Retina (tissue), 1 donor: ENCODE measurements at places on chromosomes 2 and 18.

- no peak for DNase-seq
Measured at GRCh38 chr2:66862885-66863650, 428.1 kb downstream of the MEIS1 start.

DNA sequence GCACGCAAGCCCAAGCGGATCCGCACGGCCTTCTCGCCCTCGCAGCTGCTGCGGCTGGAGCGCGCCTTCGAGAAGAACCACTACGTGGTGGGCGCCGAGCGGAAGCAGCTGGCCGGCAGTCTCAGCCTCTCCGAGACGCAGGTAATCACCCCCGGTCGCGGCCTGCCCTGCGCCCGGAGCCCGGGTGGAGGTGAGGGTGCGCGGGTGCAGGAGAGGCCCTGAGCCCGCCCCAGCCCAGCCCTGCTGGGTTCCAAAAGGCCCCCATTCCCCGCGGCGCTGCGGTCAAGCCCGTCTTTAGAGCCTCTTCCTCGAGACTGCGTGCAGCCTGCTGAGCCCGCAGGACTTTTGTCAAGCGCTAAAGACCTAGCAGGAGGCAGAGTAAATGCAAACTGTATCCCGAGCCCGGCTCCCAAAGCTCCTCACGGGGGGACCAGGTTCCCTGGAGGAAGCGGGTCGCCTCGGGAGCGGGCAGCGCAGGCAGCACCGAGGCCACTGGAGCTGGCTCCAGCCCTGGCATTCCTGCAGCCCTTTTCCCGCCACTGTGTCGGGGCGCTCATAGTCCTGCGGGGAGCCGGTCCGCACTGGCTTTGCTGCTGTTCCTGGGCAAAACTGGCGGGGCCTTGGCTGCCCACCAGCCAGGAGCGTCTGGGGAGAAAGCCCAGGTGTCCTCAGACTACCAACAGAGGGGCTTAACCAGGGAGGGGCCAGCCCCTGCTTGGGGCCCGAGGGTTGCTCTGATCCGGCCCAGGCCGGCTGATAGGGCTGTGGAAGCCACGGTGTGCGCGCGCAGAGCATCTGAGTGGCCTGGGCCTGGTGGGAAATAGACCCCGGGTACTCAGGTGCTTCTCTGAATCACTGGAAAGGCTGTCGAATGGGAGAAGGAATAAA is 7.3 kb downstream of the EMX1 start:
- peak; percentile 75 for DNase-seq

DNA sequence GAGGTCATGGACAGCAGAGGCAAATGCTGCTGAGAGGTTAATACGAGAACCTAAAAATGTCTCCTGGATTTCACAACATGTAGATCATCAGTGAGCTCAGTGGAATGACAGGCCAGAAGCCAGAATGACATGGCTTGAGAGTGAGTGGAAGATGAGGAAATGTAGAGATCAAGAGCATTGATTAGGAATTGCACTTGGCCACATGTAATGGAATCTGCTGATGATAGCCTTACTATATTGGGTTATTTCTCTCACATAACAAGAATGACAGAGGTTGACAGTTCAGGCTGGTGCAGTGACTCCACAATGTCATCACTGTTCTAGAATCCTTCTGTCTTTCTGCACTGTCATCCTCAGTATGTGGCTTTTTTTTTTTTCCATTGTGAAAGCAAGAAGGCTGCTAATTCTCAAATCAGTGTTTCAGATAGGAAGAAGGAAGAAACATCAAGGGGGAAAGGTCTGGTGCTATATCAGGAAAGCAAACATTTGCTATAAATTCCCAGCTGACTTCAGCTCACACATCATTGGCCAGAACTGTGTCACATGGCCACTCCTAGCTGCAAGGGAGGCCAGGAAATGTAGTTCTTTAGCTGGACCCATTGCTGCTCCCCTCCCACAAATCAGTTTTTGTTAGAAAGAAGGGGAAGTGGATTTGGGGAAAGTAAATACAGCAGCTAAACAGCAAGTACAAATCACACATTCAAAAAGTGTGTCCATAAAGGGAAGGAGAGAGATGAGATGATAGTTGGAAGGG is 127.2 kb downstream of the FAM161A start:
- DNase-seq, result no peak

GRCh38 chr2:48254839-48255238 is 275.1 kb upstream of the STON1 start:
- DNase-seq, result no peak

GRCh38 chr18:24982831-24983230 is 369.1 kb downstream of the ZNF521 start:
- no peak for DNase-seq

DNA sequence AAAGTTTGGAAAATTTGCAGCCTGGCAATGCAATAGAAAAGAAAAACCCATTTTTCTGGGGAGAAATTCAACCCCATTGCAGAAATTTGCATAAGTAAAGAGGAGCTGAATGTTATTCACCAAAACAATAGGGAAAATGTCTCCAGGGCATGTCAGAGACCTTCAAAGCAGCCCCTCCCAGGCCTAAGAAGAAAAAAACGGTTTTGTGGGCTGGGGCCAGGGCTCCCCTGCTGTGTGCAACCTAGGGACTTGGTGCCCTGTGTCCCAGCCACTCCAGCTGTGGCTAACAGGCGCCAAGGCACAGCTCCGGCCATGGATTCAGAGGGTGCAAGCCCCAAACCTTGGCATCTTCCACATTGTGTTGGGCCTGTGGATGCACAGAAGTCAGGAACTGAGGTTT is 224.5 kb downstream of the TXNL1 start:
- no peak for DNase-seq

DNA sequence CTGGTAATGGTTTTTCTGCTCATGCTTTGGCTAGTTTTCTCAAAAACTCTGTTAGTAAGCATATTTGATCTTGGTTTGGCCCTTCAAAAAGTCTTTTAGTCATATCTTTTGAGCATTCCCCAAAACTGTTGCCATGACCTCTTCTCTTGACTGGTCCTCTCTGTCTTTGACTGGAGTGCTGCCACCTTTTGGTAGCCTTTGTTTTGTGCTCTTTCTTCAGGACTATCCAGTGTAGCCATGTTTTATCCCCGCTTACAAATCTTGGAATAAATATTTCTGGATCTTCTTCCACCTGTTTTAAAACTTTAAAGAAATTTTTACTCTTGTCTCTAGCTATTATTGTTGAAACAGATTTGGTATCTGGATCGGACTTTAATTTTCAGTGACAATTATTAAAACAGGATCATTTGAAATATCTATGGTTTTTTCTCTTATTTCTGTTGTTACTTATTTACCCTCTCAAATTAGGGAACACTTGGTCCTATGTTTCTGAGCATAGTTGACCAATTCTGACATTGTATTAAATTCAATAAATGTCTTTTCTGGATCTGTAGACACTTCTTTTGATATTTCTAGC is 965 bp upstream of the ELOA2 start:
- DNase-seq, result no peak

DNA sequence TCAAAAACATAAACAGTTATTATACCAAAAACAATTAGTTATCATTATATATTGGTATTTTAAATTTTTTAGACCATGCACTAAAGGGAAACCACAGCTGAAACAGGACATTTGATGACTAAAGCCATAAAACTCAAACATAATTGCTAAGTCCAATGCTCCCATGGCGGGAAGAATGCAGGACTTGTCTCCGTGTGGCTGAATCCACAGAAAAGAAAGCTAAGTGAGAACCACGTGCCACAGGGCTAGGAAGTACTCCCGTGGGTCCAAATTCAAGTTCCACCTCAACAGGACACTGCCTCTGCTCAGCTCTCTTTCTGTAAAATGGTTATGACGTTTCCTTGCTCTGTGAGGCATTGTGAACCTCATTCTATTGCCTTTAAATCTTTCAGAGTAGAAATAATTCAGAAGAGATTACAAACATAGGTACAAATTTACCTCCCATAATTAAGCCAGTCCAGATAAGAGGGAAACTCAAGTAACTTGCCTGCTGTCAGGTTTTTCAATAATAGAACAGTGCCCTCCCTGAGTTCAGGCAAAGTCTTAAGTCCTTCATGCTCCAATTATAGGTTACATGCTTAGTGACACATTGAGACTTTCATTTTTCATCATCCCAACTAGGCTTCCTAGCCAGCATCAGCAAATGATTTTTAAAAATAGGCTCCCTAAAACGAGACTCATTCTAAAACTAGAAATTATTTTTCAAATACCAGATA is 36.7 kb downstream of the FTCDNL1 start:
- no peak for DNase-seq

DNA sequence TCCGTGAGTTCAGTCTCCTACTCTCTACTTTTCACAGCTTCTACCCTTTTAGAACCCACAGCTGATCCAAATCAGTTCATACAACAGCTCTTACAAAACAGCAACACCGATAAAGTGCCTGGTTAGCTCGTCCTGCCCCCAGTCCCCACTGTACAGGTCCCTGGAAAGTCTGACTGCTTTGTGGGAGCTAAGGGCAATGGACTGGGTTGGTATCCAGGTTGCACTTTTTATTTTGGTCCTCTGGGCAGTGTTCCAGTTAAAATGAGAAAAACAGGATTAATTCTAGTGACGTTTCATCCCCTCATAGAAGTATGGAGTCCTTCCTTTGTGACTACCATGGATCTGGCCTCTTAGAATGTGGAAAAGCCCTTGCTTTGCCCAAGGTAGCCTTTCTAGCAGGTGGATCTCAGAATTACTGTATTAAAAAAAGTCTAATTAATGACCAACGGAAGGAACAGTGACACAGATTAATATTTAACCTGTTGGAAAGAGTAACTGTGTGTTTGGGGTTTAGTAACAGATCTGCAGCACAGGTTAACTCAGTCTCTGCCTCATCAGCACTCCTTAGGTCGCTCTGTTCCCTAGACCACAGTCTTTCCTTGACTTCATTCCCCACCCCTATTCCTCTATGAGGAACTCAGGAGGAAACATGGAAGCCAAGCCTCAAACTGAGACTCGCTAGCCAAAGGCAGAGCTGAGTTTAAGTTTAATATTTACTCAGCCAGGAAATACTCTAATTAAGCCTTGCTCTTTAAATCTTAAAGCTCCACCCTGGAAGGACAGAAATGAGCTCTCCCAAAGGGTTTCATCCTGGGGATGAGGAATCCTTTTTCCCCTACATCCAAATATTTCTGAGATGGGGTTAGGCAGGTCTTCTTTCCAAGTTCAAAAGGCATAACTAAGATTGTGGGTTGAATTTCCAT is 52.8 kb upstream of the ITGA6 start:
- DNase-seq, result no peak

DNA sequence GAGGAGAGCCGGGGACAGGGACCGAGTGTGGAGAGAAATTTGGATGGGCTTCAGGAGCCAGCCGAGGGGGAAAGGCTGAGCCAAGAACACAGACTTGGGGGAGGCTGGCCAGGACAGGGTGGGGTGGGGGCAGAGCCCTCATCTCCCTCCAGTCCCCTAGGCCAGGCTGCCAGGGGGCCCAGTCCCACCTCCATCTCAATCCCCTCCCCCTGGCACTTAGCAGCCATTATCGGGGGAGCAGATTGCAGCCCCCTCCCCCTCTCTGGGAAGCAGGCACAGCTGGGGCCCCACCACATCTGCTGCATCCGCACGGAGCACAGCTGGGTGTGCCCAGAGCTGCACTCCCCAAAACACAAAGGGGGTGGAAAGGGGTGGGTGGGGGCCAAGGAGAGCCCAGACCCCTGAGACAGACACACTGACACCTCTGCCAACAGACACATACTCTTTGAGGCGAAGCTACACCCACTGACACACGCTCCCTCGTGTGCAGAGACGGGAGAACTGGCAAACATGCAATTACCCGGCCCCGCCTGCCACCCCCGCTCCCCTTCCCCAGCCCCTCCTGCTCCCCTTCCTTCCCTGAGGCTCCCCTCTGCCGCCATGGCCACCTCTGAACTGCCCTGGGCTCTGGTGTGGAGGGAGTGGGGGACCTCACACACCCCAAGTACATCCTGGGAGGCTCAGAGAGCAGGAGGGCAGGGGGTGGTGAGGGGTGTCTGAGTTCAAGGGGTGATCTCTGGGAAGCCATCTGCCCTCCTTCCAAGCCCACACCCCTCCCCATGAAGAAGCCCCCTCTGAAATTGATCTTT is 5.1 kb upstream of the ASIC4 start:
- DNase-seq, result no peak

- no peak for DNase-seq
Measured at GRCh38 chr18:4017480-4017879, 437.6 kb downstream of the DLGAP1 start.

DNA sequence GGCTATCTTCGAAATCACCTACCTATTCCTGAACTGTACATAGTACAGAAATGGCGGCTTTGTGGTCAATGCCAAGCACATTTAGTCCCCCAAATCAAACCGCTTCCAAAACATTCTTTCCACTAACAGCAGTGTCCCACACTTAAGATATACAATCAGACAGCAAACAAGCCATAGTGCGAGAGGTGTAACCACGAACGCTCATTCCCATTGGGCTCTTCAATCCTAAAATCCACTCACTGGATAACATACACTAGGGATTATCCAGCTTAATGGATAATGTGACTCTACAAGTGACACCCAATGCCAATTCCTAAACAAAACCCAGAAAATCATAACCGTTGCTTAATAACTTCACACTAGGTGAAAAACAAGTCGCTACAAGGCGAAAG is 2.0 kb downstream of the XPO1 start:
- DNase-seq, result no peak

DNA sequence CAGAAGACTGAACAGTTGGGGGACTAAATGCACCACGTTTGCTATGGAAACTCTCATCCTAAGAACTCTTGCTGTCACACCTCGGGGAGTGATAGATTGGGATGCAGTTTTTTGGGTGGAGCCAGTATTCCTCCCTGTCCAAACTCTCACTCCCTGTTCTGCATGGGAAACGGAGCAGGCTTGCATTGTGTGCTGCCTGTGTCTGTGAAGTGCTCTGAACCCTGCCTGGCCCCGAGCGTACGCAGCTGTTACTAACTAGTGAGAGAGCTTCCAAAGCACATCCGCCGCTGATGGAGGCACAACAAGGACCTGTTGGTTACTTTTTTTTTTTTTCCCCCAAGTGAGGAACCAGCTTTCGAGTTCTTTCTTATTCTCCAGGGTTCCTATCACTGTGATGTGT is 195.5 kb downstream of the ANAPC1 start:
- DNase-seq, result no peak

GRCh38 chr2:124804014-124804940 is 779.2 kb downstream of the CNTNAP5 start:
- peak; percentile 35 for DNase-seq

GRCh38 chr18:42192251-42193248 is 237.5 kb downstream of the PIK3C3 start:
- no peak for DNase-seq

- no peak for DNase-seq
Measured at GRCh38 chr2:234134496-234134895, 84.0 kb downstream of the SPP2 start.

DNA sequence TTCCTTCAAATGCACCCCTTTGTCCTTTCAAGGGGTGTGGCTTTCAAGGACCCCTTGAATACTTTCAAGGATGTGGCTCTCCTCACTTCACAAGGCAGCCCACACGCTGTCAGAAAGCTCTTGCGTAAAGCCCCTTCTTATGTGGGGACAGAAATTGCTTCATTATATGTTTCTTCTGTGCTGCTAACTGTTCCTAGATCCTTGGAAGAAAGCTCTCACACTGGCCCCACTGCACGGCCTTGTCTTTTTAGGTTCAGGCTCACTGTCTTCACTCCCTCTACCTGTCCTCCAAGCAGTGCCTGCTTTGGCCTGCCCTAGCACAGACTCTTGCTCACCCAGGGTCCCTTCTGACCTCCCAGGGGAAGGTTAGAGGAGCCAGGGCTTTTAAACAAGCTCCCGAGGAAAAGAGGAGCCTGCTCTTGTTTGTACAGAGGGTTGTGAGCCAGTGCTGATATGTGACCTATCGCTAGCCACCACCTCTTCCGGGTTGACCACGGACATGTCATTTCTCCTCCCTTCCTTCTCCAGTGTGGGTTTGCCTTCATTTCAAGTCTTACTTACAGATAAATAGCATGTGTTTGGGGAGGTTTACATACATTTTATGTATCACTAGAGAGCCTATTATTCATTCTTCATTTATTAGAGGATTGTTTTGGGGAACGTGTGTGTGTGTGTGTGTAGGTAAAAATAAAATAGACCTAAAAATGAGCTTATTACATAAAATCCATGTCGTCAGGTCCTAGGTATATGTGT is 94.7 kb downstream of the RTN4 start:
- DNase-seq, result no peak
